ENCODE measurements at places on chromosomes 3 and 15. TPM values are rescaled to one million over a fixed set of nuclear protein-coding genes. Genes with fewer than 3 reads are reported as not detected.

DNA sequence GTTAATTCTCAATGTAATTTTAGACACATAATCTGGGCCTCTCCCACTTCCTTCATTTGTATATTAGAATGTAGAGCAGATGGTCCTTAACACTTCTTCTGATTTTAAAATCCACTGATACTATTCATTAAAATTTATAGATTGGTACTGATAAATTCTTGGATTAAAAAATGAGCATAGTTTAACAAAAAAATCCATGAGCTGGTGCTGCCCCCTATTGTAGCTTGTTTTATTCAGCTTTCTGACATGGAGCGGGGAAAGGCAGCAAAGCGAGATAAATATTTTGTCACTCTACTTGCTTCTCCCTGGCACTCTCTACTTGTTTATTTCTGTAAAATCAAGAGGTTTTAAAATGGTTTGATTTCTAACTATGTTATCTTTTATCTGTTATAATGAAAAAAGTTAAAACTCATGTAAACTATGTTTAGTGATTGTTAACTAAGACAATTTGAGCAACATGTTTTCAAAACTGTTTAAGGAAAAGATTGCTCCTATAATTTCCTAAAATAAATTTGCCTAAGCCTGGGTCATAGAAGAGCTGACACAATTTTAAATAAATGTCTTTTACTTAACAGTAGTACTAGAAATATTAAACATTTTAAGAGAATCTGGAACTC is 26.5 kb upstream of the PLOD2 start:
- DNase-seq = no peak

- DNase-seq = no peak
Observed at GRCh38 chr3:89586256-89586655, 478.8 kb downstream of the EPHA3 start.

- no peak for DNase-seq
Observed at GRCh38 chr3:100891827-100892226, 101.4 kb downstream of the ABI3BP start.

DNA sequence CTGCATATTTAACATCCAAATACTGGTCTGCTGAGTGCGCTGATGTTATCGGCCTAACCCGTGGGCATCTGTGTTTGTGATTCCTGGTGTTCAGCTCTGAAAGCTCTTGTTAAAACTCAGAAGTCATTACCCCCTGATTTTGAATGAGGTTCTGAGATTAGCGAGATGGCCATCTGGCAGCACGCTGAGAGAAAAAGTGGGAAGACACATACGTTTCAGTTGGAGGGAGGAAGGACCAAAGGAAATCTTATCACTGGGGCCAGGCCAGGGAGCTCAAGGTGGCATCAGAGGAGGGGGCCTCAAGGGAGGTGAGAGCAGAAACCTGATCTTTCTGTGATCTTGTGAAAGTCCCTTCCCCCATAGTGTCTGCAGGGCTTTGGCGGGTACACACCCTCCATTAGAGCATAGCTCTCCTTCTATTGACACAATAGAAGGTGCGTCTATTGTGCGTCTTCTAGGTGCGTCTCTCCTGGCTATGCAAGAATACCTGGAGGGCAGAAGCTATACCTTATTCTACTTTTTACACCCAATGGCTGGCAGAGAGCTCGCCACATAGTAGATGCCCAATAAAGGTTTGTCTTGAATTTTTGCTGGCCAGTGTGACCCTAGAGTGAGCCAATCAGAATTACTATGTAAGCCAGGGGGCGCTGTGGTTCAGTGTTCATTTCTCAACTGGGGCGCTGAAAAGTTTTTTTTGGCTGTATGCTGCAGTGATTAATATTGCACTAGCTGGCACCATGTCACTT is 182.4 kb downstream of the SHQ1 start:
- no peak for DNase-seq

Gene TSPAN3
- 27.1 TPM for total RNA-seq

Gene HERC2
- 36.4 TPM for total RNA-seq

DNA sequence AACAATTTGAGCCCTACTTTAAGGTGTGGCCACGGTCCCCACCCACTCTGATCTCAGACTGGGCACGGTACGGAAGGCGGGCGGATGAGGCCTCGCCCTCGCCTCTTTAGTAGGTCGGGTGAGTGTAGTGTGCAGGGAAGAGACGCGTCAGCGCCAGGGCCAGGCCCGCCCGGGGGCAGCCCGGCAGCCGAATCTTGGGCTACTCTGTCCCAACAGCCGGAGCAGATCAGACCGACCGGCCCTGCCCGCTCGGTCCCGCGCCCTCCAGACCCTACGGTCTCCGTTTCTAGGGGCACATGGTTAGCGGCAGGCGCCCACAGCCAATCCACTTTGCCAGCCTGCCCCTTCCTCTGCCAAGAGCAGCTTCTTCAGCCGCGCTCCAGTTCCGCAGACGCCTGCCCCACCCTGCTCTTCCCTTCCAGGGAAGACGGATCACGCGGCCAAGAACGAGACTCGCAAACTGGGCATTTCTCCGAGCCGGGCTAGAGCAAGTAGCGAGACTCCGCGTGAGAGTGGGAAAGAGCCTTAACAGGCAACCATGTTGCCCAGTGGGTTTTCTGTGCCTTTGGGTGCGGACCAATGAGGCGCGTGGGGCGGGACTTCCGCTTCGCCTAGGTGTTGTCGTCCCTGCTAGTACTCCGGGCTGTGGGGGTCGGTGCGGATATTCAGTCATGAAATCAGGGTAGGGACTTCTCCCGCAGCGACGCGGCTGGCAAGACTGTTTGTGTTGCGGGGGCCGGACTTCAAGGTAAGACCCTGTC is at the start of gene RNF13:
RNF13 (plus strand) TSS at position 610 of the 761 bp plus-strand sequence. CDS start 32,812 bp downstream, outside the sequence.
- DNase-seq = peak; percentile 95

Gene COL6A5
- total RNA-seq = not detected

DNA sequence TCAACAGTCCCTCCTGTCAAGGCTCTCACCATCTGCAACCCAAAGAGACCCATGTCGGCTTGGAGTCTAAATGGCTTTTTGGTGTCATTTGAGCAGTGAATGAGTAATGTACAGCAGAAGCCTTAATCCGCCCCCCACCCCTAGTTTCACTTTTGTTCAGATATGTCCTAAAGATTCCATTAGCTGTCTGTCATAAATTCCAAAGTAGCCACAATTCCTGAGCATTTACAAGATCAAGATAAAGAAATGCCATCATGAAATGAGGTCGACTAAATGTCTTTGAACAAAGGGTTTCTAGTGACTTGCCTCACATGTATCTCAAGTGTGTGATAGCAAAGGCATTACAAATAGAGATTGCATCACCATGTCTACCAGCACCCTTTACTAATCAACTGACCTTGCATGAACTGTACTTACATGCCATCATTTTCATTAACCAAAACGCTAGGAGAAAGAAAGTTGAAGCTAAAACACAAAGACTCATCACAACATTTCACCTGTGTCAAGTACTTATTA is 123.8 kb upstream of the PHLDB2 start:
- no peak for DNase-seq

Gene CD200R1
- total RNA-seq = 2.4 TPM

GRCh38 chr3:5221701-5222100 is 34.2 kb downstream of the EDEM1 start:
- DNase-seq = no peak

- no peak for DNase-seq
Observed at GRCh38 chr15:92112180-92112579, 258.7 kb downstream of the SLCO3A1 start.

GRCh38 chr3:66033241-66034138 is 5.2 kb downstream of the MAGI1 start:
- DNase-seq = no peak

Gene RTP1
- not detected for total RNA-seq

Gene CSTA
- not detected for total RNA-seq

Gene RTP3
- not detected for total RNA-seq

- no peak for DNase-seq
Observed at GRCh38 chr15:72312605-72313447, 7.1 kb downstream of the CELF6 start.

DNA sequence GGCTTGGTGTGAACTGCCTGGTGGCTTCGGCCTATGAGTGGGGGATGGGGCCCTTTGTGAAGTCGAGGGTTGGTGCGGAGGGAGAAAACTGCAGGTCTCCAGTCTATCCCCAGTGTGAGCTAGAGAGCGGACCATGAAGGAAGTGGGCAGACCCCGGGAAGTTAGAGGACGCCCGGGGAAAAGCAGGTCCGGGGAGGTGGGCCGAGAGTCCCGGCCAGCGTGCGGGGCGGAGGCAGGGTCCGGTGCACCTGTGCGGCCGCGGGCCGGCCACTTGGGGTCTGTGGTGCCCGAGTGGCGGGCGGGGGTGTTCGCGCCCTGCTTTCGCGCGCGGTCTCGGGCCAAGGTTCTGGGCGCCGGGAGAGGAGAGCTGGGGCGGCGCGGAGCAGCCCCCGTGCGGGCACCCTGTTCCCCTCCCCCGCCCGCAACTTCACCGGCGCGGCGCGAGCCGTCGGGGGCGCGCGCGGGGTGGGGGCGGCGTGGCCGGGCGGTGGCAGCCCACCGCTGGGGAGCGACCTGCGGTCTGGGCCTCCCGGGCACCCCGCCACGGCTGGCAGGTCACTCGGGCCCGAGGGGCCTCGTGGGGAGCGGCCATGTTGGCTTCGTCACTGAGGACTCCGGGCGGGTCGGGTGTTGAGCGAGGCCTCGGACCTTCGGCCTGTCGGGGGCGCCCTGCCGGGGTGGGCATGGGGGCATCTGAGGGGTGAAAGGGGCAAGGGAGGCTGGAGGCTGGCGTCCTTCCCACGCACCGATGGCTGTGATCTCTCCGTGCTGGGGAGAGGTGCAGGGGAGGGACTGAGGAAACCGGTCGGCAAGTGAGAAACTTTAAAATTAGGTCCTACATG is 4.8 kb downstream of the UBE2E1 start:
- peak; percentile 52 for DNase-seq

Gene VGLL3
- 0.14 TPM for total RNA-seq

- no peak for DNase-seq
Observed at GRCh38 chr3:15794842-15795650, 2.7 kb downstream of the ANKRD28 start.

Gene ZNF620
- total RNA-seq = 4.3 TPM

- no peak for DNase-seq
Observed at GRCh38 chr3:13954741-13955483, 75.0 kb upstream of the WNT7A start.

Gene CHSY1
- 45.5 TPM for total RNA-seq

DNA sequence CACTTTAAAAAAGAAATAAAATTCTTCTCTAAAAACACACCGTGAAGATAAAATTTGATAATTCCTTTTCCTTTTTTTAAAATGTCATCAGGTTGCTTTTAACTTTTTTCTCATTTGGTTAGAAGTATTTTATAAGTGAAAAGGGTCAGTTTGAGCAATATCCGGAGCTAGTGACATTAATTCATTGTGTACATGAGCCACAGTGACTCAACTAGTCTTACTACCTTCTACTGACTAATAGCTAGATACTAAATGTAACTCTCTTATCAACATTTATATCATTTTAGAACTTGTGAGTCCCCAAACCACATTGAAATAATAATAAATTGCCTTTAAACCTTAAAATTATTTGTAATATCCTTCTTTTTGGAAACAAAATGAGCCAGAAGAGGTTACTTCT is 101.2 kb upstream of the ZBTB20 start:
- DNase-seq = no peak

Gene KBTBD13
- not detected for total RNA-seq

DNA sequence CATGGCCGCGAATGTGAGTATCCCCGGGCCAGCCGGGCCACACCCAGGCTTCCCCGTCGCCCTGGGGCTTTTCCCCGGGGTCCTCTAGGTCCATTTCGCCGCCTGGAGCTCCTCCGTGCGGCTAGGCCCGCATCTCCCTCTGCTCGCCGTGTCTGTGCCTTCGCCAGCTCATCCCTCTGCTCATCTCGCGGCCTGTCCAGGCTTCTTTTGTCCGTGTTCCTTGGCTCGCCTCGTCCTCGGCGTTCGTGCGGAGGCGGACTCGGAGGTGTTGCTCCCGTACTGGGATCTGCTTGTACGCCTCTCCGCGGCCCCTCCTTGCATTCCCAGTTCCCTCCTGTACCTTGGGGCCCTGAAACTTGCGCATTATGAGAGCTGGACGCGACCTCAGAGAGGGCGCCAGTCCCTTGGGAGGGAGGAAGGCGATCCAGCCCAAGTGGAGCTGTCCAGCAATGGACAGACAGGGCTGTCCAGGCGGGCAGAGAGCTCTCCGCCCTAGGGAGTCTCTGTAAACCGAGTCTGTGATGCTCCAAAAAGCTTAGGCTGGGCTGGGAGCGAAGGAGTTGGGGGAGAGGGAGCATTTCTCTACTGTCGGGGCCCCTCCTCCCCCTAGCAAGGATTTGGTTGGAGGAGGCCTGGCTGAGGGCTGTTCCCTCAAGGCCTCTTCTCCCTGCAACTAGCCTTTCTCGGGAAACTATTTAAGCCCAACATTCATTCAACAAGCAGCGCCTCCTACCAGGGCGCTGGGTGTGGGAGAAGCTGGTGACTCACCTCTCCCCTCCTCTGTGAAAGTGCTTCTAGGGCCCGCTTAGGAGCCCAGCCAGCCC is 553 bp downstream of the TMEM43 start:
- peak; percentile 51 for DNase-seq

GRCh38 chr15:44340410-44340809 is 51.9 kb downstream of the GOLM2 start:
- DNase-seq = no peak

DNA sequence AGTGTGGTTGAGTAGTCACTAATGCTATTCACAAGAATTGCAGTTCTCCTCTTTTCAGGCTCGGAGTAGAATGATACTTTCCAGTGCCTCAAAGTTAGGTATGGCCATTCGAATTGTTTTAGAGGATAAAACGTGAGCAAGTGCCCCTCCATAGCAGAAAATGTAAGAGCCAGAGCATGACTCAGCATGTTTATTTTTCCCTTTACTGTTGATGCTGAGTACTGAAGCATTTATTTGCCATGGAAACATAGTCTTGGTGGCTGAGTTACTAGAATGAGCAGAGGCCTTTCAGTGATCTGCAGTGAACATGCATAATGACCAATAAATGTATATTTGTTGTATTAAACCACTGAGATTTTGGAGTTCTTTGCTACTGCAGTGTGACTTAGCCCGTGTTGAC is 540.6 kb downstream of the NLGN1 start:
- no peak for DNase-seq

Gene GOLGA6D
- total RNA-seq = 0.14 TPM

GRCh38 chr3:18847583-18848197 is 300.6 kb upstream of the KCNH8 start:
- DNase-seq = no peak

DNA sequence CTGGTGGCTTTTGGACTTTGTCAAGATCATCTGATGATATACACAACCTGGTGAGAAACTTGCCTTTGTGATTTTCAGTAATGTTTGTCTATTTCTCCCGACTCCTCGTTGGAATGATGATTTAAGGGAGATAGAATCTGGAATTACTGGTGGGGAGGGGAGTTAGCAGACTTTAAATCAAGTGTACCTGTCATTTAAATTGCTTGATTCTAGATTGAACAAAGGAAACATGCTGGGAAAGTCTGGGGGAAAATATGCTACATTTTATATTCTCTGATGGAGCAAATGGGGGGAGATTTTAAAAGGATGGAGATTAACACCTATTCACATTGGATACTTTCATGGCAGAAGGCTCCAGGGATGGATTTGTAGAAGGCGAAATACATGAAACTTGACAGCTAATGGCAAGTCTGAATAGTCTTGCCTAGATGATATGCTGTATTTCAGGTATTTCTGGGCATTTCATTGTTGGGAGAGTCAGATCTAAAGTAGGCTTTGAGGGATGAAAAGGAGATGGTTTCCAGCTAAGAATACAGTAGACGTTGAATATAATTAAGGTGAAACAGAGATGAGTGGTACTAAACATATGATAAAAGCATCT is 189.1 kb upstream of the PDZRN3 start:
- DNase-seq = no peak

Gene EPHB1
- total RNA-seq = not detected

Gene SERPINI1
- 1.4 TPM for total RNA-seq

- DNase-seq = no peak
Observed at GRCh38 chr15:93121973-93122910, 33.2 kb upstream of the RGMA start.

Gene GOLGA8G
- not detected for total RNA-seq

- DNase-seq = no peak
Observed at GRCh38 chr3:190053919-190054672, 66.6 kb downstream of the P3H2 start.

All from activated naive CD4-positive, alpha-beta T cell treated with anti-CD3 and anti-CD28 coated beads, Interleukin-2, amount 50 U/mL, for 72 hours (primary cell).